Stimulated activated naive B cell treated with anti-CD40 and anti-IgM and Interleukin-4, amounts not matched to agents 10 μg/mL and 1 μg/mL and 100 μg/mL, for 72 hours (primary cell): ENCODE measurements at places on chromosomes 5 and 9.

DNA sequence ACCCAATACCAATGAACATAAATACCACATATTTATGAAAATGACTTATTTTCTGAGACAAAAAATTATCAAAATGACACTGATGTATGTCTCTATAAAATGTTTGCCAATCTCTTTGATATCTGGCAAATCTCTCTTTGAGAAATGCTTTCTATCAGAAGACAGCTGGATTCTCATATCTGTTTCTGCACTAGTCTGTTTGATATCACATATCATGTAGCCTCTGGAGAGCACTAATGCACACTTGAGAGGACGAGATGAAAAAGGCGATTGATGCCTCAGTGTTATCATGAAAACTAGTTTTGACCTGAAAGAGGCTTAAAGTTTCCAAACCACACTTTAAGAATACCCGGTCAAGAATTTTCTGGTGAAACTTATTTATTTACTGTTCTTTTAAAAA is 29.1 kb upstream of the ANKRD55 start:
- no peak overlapping the region for H3K27ac ChIP-seq
- H3K4me3 ChIP-seq = no peak overlapping the region
- no peak for DNase-seq

DNA sequence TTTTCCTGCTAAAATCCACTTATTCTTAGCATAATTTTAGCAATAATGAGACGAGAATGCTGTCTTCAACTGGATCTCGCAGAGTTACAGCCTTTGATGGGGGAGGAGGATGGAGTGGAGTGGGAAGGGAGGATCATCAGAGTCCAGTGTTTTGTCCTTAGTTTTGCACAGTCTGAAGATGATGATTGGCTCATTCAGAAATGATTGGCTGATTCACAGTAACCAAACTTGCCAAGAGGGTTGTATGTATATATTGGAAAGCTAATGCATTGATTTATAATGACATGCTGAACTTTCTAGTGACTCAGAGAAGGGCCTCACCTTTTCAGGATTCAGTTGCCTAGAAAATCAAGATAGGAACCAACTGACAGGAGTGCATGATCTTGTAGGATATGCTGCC is 448.0 kb downstream of the CCDC171 start:
- no peak for DNase-seq
- H3K4me3 ChIP-seq = no peak overlapping the region
- no peaks in the 10 kb centered on the region for H3K27me3 ChIP-seq
- no peak overlapping the region for H3K27ac ChIP-seq
- no peaks in the 10 kb centered on the region for H3K4me1 ChIP-seq

DNA sequence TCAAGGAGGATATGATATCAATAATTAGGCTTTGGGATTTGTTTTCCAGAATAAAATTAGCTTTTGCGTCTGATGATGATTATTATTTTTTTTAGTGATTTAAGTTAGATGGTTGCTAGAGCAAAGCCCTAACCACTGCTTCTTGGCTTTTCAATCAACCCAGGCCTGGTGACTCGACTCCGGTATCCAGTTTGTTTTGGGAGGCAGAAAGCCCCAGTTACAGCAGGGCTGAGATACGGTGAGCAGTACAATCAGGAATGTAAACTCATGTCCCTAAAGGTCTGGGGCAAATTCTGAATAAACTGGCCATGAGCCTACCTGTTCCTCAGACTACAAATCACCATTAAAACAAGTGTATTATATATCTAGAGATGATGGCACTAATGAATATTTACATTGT is 24.4 kb upstream of the CYFIP2 start:
- H3K4me3 ChIP-seq = no peak overlapping the region
- no peaks in the 10 kb centered on the region for H3K36me3 ChIP-seq
- no peak for DNase-seq
- H3K4me1 ChIP-seq = no peaks in the 10 kb centered on the region
- no peaks in the 10 kb centered on the region for H3K27me3 ChIP-seq

DNA sequence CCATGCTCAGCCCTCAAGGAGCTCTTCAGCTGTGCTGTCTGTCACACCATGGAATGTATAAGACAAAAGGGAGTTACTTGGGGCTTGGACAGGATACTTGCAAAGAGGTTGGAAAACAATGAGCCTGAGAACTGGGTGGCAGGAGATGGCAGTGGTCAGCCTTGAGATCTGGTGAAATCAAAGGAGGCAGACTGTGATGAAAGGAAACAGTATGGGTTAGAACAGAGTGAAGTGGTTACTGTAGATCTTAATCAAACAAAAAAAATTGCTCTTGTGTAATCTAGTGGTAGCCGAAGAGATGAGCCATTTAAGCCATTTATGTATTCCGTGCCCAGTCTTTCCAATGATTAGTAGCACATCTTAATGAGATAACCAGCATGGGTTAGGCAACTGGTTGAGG is 142.2 kb downstream of the SV2C start:
- no peaks in the 10 kb centered on the region for H3K36me3 ChIP-seq
- peaks cover 15% of the 10 kb centered on the region for H3K27me3 ChIP-seq
- H3K4me3 ChIP-seq = no peak overlapping the region

GRCh38 chr5:142197098-142197497 is 88.5 kb downstream of the NDFIP1 start:
- H3K4me3 ChIP-seq = no peak overlapping the region
- no peaks in the 10 kb centered on the region for H3K36me3 ChIP-seq
- peaks cover 19% of the 10 kb centered on the region for H3K27me3 ChIP-seq
- H3K4me1 ChIP-seq = no peaks in the 10 kb centered on the region
- DNase-seq = no peak

- H3K4me1 ChIP-seq = peaks cover 7% of the 10 kb centered on the region
- H3K4me3 ChIP-seq = no peak overlapping the region
- no peak overlapping the region for H3K27ac ChIP-seq
- DNase-seq = no peak
- no peaks in the 10 kb centered on the region for H3K27me3 ChIP-seq
These were observed 269.8 kb downstream of the GADD45G start for GRCh38 chr9:89874351-89875321.

DNA sequence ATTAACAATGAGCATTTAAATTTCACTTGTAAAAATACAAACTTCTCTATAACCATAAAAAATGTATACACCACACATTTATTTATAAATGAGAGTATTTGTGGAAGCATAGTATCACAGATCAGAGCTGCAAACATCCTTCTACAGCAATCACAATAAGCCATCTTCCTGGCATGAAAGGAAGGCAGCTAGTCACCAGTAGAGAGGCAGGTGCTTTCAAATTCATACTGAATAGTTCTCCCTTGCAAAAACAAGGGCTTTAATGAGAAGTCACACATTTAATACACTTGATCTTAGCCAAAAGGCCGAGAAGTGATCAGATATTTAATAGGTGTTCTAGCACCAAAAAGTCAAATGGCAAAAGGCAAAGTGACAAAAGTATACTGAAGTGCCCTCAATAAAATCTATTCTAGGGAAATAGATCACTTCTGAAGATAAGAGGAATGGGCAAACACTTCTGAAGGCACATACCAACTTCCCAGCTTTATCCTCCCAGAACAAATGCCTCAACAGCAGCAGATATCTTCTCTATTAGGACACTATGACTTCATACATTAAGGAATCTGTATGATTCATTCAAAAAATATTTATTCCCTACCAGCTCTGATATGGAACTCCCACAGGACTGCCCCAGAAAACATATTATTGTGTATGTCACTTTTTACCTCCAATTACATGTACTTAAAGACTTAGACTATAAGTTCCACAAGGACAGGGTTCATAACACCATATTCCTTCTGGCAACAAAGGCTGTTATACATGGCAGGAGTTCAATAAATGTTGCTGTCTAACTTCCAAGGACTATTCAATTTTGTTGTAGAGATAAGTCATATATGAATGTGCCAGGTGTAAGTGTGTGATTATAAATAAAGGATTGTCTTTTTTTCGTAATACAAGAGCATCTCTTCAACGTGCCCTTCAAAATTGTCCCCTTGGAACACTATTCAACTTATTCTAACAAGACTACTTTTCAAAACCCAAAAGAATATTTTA is 31.7 kb downstream of the MAPKAP1 start:
- H3K4me3 ChIP-seq = no peak overlapping the region
- H3K27ac ChIP-seq = no peak overlapping the region
- no peaks in the 10 kb centered on the region for H3K27me3 ChIP-seq
- DNase-seq = no peak
- peaks cover 18% of the 10 kb centered on the region for H3K4me1 ChIP-seq

DNA sequence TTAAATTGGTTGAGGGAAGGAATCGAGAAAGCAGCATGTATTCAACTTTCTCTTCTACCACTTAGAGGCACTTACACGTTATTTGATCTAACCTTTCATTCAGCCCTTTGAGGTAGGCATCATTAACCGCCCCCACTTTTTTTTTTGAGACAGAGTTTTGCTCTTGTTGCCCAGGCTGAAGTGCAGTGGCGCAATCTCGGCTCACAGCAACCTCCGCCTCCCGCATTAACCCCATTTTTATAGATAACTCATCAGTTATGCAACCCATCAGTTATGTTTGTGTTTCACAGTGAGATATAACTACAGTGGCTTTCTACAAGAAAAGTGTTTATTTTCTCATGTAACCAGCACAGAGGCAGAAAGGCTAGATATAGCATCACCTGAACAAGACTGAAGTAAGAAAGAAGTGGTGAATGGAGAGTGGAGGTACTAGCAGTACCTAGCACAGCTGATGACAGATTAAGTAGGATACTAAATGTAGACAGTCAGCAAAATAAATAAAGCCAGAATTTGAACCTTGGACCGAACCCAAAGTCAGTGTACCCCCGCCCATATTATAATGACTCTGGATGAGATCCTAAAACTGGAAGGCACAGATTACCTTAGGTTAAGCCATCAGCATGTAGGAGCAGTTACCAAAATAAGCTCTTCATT is 91.2 kb downstream of the PJA2 start:
- no peak overlapping the region for H3K4me3 ChIP-seq
- DNase-seq = no peak
- peaks cover 5% of the 10 kb centered on the region for H3K36me3 ChIP-seq
- H3K4me1 ChIP-seq = no peaks in the 10 kb centered on the region
- no peak overlapping the region for H3K27ac ChIP-seq

- peaks cover 21% of the 10 kb centered on the region for H3K36me3 ChIP-seq
- H3K27me3 ChIP-seq = no peaks in the 10 kb centered on the region
- DNase-seq = no peak
- no peak overlapping the region for H3K27ac ChIP-seq
These were observed 151.6 kb downstream of the SIL1 start for GRCh38 chr5:139046551-139046950.

DNA sequence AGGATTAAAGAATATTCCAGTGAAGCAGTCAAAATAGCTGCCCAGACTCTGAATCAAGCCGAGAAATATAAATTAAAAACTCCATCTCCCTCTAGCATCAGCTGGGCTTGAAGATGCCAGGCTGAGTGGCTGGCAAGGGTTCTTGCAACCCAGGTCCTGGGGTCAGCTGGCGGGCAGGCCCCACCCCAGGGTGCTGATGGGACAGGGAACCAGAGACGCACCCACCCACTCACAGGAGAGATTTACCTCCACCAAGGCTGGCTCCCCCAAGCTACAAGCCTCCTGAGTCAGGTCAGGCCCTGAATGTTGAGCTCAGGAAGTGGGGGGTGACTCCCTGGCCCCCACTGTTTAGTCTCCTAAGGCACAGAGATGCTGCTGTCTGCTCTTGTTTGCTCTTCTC is 83.9 kb upstream of the HSPA9 start:
- no peak for DNase-seq
- peaks cover 54% of the 10 kb centered on the region for H3K4me1 ChIP-seq
- peaks cover 46% of the 10 kb centered on the region for H3K27me3 ChIP-seq
- no peak overlapping the region for H3K27ac ChIP-seq
- H3K4me3 ChIP-seq = no peak overlapping the region
- H3K36me3 ChIP-seq = no peaks in the 10 kb centered on the region

DNA sequence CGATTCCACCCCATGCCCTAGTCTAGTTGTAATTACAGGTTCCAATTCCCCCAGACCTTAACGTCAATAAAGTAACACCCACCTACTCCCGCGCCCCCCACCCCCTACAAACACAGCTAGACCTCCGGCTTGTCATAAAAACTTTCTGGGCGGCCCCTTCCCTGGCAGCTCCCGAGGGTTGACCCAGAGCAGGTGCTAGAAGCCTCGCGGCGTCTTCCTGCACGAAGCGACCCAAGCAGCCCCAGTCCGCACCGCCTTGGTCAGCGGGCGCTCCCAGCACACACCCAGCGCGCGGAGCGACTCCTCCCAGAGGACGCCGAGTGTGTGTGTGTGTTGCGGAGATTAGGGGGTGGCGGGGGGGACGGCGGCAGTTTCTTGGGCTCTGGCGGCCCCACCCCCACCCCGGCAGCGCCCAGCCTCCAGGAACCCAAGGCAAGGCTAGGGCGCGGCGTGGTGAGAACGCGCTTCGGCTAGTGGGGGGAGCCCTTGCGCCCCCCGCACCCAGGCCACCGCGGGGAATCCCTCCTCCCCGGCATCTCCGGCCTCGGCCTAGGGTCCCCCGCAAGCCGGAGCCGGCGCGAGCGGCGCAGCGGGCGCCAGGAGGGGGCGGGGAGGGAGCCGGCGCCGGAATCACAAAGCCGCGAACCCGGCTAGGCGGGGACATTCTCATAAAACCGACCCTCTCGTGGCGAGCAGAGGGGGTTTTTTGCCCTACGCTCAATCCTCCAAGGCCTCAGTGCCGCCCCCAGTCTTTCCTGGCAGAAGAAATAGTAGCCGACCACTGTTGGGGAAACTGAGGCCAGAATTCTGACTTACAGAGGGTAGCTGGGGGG is 2.2 kb downstream of the PCDH1 start:
- H3K27ac ChIP-seq = no peak overlapping the region
- H3K27me3 ChIP-seq = peaks cover 68% of the 10 kb centered on the region
- no peak for DNase-seq
- no peak overlapping the region for H3K4me3 ChIP-seq
- peaks cover 21% of the 10 kb centered on the region for H3K4me1 ChIP-seq

DNA sequence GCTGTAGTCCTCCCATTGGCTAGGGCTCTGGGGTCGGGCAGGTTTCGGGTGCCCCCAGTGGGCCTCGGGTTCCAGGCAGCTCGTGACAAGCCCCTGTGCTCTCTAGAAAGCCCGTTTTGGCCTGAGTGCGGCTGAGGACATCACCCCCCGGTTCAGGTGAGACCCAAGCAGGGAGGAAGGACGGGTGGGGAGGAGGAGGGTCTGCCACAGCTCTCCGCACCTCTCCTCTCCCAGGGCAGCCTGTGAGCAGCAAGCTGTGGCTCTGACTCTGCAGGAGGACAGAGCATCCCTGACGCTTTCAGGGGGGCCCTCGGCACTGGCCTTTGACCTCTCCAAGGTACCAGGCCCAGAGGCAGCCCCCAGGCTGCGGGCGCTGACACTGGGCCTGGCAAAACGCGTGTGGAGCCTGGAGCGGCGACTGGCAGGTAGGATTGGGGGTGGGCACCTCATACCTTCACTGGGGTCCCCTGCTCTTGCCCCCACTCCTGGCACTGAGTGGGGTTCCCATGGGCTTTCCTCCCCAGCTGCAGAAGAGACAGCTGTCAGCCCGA is 672 bp downstream of the PAXX start:
- peak overlapping the region; percentile 89 for H3K4me3 ChIP-seq
- H3K27ac ChIP-seq = peak overlapping the region; percentile 95
- peaks cover 9% of the 10 kb centered on the region for H3K27me3 ChIP-seq
- no peak for DNase-seq

GRCh38 chr5:24388448-24388847 is 256.3 kb downstream of the CDH10 start:
- H3K27ac ChIP-seq = no peak overlapping the region
- DNase-seq = no peak
- no peaks in the 10 kb centered on the region for H3K4me1 ChIP-seq
- no peak overlapping the region for H3K4me3 ChIP-seq

- H3K36me3 ChIP-seq = peaks cover 48% of the 10 kb centered on the region
- H3K4me1 ChIP-seq = peaks cover 11% of the 10 kb centered on the region
- peak overlapping the region; percentile 14 for H3K27ac ChIP-seq
- no peak for DNase-seq
These were observed 7.5 kb upstream of the PHYHD1 start for GRCh38 chr9:128913048-128913900.
